Stimulated activated CD4-positive, alpha-beta T cell treated with anti-CD3 and anti-CD28 coated beads, Interleukin-2, amount 100 ng/mL, for 4 hours (primary cell): ENCODE measurements at places on chromosomes 6 and 20.

DNA sequence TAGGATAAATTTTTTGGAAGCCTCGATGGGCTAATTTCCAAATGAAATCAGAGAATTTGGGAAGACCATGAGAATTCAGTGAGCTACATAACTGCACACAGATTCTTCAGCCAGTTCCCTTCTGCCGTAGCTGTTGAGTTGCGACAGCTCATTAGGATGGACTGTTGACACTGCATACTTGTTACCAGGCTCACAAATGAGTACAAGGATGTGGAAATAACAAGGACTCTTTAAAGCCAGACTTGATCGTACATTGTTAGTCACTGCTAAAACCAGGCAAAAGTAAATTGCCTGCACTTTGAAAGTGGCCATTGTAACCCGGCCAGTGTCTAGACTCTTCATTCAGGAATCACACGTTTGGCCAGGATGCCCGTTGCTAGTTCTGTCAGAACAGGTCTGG, 37.0 kb downstream of the NDUFAF5 start:
- no peak for DNase-seq

- no peak for DNase-seq
Observed at GRCh38 chr6:35049900-35050756, 91.0 kb downstream of the TCP11 start.

GRCh38 chr20:47574616-47575364, 73.1 kb downstream of the NCOA3 start:
- DNase-seq: no peak

DNA sequence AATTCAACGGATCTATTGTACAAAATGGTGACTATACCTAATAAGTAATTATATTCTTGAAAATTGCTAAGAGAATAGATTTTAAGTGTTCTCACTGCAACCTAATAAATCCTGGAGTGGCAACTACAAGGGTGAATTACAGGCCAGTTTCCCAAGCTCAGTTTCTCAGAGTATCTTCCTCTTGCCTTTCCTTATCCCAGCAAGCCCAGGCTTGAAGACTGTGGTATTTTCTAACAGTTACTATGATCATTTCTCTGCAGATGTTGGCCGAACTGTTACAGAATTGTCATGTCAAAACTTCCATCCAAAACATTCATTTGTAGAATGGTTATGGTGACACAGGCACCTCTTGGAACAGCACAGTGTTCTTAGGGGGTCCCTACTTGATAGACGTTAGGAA, 138.1 kb upstream of the PTCHD4 start:
- no peak for DNase-seq

DNA sequence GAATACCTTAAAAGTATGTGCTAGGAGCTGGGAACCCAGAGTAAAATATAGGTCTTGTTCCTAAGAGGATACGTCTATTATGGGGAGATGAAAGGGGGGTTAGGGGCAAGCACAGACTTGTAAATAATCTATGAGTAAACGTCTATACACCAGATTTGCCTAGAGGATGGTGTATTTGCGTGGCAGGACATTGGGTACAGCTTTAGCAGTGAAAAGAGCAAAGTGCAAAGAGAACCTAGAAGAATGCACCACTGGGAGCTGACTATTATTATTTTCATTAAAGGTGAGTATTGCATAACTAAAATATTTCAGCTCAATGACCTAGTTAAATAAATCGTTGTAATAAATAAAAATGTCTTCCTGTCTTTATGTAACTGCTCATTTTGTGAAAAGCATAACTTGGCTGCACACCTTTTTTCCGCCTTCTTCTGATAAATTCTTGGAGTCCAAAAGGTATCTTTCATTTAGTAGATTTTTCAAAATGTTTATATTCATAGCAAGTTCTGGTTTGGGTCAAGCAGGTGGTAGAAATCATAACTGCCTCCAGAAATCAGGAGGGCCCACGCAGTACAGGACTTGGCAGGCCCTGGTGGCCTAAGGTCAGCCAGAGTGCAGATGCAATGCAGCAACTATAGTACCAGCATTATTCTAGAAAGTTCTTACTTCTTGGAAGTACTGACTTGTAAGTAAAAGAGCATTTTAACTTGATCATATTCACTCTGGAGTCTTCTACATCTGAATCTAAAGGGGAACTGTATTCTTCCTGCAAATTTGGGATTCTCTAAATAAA, 357.2 kb downstream of the PLCB1 start:
- no peak for DNase-seq

GRCh38 chr6:168159506-168159905, 80.5 kb upstream of the FRMD1 start:
- no peak for DNase-seq

- no peak for DNase-seq
Observed at GRCh38 chr20:35462351-35462750, 7.0 kb downstream of the CEP250 start.

DNA sequence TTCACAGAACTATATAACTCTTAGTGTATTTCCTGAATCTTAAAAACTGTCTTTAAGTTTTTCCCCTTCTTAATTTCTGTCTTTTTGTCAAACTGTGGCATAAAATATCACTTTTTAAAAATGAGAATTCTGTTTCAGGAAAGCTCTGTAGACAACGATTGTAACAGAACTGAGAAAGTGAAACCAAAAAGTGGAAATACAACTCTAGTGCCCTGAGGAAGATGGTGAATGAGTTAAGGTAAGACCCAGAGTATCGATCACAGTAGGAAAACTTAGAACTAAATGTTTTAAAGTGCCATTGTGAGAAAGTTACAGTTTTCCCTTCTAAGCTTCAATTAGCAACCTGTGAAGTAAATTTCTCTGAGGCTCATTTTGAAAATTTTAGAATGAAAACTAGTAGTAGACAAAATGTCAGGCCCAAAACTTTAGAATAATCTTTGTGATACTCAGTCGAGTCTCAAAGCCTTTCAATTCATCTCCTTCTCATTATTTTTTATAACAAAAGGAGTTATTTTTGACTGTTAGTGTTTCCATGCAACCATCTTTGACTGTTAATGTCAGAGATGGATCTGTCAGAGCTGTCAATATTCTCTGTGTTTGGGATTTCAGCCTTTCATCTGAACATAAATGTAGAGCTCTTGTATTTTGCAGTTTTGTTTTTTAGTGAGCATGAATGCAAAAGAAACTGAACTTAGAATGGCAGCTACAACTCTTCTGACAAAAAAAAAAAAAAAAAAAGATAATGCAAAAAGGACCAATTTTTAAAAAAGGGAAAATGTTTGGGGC, 19.0 kb upstream of the TRDN start:
- no peak for DNase-seq

DNA sequence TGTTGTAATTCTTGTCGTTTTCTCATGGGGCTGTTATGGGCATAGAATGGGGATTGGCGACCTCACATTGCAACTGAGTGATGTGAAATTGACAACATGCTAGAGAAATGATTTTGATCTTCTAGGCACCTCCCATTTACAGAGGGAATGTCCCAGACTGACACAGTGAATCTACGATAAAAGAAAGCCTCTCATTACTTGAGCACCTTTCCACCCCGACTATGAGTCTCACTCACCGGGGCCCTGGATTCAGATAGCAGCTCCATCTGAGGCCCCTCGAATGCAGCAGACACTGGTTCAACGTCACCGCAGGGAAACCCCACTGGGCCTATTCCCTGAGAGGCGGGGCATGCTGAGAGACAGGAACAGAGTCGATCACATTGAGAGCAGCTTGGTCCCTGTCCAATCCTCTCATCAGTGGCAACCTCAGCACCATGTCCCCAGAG, 49.1 kb downstream of the NFATC2 start:
- no peak for DNase-seq

DNA sequence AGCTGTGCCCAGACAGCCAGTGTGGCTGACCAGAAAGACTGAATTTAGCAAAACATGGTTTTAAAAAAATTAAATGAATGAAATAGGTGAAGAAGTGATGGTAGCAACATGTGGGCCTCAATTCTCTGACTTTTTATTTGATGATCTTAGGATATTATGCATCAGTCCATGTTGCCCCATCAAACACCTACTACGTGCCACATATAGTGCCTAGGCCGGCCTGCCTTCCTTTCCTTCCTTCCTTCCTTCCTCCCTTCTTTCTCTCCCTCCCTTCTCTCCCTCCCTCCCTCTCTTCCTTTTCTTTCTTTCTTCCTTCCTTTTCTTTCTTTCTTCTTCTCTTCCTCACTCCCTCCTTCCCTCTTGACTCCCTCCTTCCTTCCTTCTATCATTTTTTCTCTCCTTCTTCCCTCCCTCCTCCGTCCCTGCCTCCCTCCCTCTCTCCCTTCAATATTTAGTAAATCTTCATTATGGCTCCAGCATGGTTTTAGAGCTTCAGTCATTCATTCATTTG, 209.8 kb downstream of the TSHZ2 start:
- DNase-seq: no peak

GRCh38 chr6:106617302-106617701, 12.0 kb downstream of the RTN4IP1 start:
- no peak for DNase-seq

GRCh38 chr20:40714916-40715315, 25.9 kb upstream of the MAFB start:
- no peak for DNase-seq

DNA sequence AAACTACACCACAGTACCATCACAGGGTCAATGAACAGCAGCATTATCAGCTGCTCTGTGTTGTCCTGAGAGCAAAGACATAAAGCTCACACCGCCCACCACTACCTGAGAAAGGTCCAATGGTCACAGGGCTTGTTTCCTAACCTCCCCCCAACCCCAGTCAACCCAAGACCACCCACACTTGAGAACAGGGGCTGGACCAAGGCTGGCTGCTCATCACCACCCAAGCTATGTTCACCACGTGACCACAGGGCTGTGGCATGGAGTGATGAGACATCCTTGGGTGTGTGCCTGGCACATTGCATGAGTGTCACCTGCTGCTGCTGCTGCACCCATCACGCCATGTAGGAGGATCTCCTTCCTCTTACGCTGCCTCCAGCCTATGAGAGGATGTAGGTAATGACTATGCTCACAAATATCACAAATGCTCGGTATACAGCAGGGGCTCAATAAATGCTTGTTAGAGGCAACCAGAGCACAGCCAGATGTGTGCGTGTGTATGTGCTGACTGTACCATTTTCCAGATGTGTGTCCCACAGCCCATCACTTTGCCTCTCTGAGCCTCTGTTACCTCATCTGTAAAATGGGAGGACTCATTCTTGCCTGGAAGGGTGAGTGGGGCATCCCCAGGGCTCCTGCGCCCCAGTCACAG, 23.3 kb upstream of the SIRPA start:
- no peak for DNase-seq

DNA sequence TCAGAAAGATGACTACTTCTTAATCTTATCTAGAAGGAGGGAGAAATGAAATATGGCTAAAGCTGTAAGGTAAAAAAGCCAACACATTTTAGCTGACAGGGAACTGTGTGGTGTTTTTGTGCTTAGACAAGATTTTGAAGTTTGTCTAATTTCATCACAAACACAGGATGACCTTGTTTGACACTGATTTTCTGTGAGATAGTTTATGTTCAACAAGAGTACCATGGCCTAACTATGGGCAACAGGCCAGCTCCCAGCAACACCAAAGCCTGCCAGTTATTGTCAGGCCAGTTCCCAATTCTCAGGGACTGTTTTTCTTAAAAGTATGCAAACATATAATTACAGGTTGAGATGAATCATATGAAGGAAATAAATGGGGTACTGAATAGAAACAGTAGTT, 5.5 kb upstream of the ABCF1 start:
- no peak for DNase-seq

DNA sequence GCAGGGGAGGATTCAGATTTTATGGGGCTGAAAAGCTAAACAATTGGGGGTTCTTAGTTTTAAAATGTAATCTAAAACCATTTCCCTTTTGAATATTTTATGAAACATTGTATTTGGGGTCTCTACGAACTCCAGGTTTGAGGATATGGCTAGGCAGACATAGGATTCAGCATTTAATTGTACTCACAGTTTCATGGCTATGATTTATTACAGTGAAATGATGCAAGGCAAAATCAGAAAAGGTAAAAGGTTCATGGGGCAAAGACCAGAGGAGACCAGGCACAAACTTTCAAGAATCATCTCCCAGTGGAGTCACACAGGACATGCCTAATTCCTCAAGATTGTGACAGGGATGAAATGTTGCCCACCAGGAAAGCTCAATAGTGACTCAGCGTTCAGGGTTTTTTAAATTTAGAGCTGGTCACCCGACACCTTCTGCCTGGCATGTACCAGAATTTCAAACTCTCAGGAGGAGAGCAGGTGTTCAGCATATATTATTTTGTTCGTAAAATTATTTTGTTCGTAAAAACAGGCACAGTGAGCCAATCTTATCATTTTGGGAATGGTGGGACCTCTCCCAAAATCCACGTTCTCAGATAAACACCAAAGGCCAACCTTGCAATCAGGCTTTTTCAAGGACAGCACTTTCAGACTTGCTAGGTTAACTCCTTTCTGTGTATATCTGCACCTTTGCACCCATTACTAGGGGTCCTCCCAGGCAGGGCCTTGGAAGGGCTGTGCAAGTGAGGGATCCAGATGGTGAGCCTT, 270.3 kb downstream of the NKAIN2 start:
- no peak for DNase-seq

GRCh38 chr6:168165891-168166290, 86.9 kb upstream of the FRMD1 start:
- no peak for DNase-seq

DNA sequence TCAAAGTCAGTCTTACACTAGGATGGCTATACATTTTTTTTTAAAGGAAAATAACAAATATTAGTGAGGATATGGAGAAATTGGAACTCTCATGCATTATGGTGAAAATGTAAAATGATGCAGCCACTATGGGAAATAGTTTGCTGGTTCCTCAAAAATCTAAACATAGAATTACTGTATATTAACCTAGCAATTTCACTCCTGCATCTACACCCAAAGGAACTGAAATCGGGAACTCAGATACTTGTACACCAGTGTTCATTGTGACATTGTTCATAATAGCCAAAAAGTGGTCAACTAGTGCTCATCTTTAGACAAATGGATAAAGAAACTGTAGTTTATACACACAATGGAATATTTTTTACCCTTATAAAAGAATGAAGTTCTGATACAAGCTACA, 110.7 kb downstream of the UTRN start:
- DNase-seq: no peak

- no peak for DNase-seq
Observed at GRCh38 chr6:143549221-143549948, 37.9 kb upstream of the FUCA2 start.

- no peak for DNase-seq
Observed at GRCh38 chr20:17026346-17026745, 200.5 kb upstream of the PCSK2 start.

- no peak for DNase-seq
Observed at GRCh38 chr20:20448881-20449280, 81.0 kb downstream of the INSM1 start.
